Activated CD4-positive, alpha-beta T cell treated with anti-CD3 and anti-CD28 coated beads for 48 hours (primary cell): ENCODE measurements at places on chromosomes 5 and 9.

DNA sequence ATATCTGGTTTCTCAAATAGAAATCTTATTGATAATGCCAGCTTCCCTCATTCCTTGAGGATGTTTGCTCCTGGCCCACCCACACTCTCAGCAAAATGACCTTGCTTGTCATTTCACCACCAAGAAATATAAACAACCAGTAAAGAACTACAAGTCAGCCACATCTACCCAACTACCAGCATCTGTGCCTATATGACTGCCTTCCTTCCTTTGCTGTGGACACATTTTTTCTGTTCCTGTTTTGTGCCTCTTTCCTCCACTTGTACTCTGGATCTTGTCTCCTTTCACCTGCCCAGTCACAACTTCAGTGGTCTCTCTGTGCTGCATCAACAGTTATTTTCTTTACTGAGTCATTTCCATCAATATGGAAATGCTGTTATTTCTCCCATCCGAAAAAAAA is 20.3 kb downstream of the KIF2A start:
- DNase-seq = no peak

DNA sequence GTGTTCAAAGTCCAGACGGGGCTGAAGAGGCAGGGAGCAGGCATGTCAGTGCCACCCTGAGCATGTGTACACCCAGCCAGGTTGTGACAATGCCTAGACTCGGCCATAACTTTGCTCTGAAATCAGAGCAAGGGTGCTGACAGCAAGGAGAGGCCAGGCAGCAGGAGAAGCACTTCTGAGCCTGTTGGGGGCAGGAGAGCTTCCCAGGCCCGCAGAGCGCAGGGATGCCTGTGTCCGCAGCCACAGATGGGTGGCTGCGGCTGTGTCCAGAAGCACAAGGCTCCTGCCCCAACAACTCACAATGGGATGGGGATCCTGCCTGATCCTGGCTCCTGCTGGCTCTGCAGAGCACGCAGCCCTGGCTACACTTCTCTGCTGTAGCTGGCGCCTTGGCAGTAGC is 373.9 kb downstream of the CHSY3 start:
- no peak for DNase-seq

- no peak for DNase-seq
These were observed 8.5 kb upstream of the PRXL2C start for GRCh38 chr9:96663506-96664120.

GRCh38 chr9:33049680-33050361 is 24.7 kb downstream of the DNAJA1 start:
- DNase-seq = no peak

- no peak for DNase-seq
These were observed 144.4 kb downstream of the SLC12A2 start for GRCh38 chr5:128228008-128228407.

GRCh38 chr5:177501874-177502678 is 4.7 kb upstream of the PDLIM7 start:
- no peak for DNase-seq

- no peak for DNase-seq
These were observed 286.8 kb downstream of the SPATA31D1 start for GRCh38 chr9:82275258-82275927.

DNA sequence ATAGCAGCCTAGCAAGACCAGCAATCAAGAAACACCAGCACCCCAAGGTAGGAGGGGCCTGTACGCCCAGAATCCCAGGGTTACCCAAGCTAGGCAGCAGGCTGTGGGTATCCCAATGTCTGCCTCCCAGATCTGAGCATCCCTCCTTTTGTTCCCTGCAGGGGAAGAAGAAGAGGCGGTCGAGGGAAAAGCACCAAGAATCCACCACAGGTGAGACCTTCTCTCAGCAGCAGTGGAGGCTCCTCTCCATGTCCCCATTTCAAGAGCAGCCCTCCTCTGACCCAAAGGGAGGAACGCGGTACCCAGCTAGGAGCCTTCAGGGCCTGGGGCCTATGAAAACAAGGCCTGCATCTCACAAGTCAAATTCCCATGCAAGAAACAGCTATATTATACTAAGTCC is 28.9 kb downstream of the TCF7 start:
- DNase-seq = no peak

DNA sequence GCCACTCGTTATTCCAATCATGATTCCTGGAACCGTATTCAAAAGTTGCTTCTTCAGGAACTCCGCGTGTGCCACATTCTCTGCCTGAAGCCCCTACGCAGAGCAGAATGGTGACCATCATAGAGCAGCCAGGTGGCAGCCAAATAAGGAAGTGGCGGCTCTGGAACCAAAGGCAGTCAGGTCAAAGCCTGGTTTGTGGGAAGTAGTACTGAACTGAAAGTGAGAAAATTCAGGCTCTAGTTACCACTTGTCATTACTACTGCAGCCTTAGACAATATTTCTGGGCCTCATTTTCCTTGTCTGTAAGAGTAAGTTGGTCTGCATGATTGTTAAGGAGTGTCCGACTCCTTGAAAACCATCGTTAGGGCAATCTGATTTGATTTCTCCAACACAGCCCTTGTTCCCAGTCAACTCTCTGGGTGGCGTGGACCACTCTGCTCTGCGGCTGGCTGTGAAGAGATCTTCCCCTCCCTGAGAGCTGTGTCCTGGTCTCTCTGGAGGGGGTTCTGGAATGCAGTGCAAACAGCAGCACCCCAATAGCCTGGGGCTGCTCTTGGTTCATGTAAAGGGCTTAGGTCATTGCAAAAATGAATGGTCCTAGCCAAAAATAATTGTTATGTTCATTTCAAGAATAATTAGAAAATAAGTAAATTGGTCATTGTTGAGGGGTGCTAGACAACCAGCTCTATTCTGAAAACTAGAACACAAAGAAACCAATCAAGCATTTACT is 102.4 kb downstream of the MED27 start:
- DNase-seq = no peak

DNA sequence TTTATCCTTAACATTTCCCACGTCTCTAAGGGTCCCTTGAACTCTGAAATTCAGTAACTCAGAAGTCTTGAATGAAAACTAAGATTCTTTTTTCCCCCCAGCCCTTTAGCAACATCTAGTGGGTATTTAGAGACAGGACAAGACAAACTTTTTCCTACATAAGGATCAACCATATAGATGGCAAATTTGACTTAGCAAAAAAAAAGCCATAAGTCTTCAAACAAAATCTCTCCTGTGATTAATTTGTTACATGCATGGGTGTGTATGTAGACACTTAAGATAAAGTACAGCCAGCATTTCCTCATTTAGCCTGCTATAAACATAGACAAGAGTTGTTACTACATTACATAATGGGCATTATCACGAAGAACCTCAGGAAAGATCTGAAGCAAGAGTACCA is 29.1 kb upstream of the ANKRD31 start:
- no peak for DNase-seq

- DNase-seq = no peak
These were observed 593.3 kb downstream of the CDK5RAP2 start for GRCh38 chr9:119986713-119987112.

DNA sequence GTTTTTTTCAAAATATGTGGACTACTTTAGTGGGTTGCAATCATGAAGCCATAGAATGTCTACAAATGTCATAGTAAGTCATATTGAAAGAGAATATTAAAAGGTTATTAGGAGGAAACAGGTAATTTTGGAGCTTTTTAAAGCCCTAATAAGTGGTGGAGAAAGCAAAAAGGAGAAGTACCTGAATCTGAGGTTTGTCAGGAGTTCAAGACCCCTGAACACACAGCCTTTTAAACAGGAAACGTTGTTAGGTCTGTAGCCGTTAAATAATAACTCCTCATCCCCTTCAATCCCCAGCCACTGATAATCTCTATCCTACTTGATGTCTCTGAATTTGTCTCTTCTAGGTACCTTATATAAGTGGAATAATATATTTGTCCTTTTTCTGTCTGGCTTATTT is 51.1 kb downstream of the SPEF2 start:
- no peak for DNase-seq

DNA sequence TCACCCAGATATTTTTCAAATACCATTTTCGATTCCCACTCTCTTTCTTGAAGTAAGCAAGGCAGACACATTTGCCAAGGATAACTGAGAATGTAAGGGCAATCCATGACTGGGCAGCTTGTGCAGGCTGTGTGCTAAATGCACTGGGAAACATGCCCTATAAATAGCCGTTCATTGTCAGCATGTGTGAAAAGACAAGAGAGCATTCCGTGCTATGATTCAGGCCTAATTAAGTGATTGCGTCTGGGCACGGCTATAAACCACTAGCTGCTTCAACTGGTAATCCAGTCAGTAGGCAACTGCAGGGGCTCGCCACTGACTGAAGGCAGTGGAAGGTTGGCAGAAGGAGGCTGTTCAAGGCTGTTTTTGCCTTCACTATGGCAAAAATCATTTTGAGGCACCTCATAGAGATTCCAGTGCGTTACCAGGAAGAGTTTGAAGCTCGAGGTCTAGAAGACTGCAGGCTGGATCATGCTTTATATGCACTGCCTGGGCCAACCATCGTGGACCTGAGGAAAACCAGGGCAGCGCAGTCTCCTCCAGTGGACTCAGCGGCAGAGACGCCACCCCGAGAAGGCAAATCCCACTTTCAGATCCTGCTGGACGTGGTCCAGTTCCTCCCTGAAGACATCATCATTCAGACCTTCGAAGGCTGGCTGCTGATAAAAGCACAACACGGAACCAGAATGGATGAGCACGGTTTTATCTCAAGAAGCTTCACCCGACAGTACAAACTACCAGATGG is at the start of gene HSPB3:
HSPB3 (plus strand) TSS at position 287 of the 745 bp plus-strand sequence; CDS start at position 378, 91 bp downstream.
- no peak for DNase-seq

DNA sequence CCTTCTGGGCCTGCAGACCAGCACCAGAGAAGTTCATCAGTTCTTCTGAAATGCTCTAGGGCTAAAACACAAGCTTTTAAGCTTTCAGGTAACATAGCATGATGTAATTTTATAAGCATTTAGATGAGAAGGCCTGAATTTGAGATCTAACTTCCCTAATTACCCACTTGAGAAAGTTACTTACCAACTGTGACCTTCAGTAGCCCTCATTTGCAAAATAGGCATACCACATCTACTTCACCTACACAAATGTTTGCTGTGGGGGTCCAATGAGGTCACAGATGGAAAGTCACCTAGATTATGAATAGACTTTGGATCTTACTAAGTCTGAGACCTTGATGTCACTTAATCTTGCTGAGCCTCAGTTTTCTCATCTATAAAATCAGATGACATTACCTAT is 36.5 kb downstream of the FBXO10 start:
- no peak for DNase-seq

DNA sequence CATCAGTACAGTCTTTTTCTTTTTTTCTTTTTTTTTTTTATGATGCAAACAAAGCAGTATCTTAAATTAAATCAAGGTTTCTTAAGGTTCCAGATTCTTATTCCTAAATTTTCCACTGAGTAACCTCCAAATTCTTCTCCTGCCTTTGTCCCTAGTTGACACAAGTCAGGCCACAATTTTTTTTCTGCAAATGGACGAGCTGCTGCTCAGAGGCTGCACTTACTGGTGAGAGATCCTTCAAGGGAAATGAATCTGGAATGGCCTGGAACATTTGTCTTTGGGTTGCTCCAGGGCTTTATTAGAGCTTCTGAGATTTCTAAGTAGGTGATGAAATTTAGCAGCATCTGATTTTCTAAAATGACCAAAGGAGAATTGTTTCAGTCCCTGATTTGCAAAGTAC is 39.3 kb downstream of the PIK3R1 start:
- DNase-seq = no peak

DNA sequence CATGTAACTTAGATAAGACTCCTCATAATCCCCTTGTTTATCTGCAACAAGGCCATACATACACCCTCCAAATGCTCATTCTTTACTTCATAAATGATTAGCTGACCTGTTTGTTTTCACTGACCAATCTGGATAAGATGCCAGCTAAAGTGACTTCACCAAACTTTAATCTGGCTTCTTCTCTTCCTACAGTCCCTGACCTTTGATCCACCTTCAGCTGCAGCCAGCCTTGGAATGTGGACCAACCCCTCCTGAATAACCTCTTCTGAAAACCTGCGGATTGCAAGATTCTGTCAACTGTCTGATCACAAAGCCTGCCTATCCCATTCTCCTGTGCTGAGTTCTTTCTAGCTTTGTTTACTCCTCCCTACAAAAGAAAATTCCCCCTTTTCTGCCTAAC is 476.8 kb downstream of the LRRC70 start:
- no peak for DNase-seq

GRCh38 chr5:124537107-124537506 is 209.3 kb downstream of the ZNF608 start:
- no peak for DNase-seq

GRCh38 chr5:157457391-157457790 is 2.6 kb upstream of the NIPAL4 start:
- DNase-seq = no peak

DNA sequence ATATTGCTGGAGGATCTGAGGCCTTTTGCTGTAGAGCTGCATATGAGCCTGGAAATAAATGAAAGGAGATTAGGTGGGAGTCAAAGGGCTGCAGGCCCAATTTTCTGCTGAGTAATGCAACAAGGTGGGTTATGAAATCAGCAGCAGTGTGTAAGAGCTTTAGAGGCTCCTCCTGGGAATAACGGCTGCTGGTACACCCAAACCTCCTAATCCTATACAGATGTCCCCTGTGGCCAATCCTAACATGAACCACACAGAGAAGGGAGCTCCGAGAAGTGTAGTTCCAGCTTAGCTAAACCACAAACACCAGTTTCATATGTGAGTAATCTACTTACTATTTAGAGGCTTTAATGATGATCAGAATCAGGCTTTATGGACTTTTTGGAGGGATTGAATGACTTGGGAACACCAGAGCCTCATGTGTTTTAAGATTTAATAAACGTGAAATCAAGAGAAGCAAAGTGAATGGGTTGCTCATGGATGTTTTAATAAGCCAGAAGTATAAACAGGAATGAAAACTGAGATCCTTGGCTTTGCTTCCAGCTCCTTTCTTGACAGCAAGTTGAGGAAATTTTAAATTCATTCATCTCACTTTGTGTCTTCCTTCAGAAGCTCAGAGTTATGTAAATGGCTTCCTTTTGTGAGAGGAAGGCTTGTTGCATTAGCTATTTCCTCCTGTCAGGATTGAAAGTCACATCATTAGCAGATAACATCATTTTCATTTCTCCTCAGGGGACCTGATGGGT is 437.5 kb downstream of the TMEM232 start:
- no peak for DNase-seq

DNA sequence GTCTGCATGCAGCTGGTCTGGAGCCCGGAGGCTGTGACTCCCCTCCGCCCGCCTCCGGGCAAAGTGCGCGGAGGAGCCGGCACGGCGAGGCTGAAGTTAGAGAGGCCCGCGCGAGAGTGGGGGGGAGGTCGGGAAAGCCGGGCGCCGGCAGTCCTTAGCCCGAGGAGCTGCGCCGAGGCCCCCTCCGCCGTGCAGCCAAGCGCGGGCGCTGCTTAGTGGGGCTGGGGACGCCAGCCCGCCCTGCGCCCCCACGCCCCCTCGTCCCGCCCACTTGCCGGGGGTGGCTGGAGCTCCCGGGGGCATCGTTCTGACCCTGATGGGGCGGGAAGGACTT is 403 bp downstream of the NINJ1 start:
- DNase-seq = no peak
